ENCODE measurements at places on chromosomes 5 and 9.

- H3K4me1 ChIP-seq: no peaks in the 10 kb centered on the region
- H3K27me3 ChIP-seq: peaks cover 3% of the 10 kb centered on the region
- no peak overlapping the region for H3K27ac ChIP-seq
- no peak overlapping the region for H3K4me3 ChIP-seq
Measured at GRCh38 chr5:137275083-137275482, 224.0 kb downstream of the SPOCK1 start.

DNA sequence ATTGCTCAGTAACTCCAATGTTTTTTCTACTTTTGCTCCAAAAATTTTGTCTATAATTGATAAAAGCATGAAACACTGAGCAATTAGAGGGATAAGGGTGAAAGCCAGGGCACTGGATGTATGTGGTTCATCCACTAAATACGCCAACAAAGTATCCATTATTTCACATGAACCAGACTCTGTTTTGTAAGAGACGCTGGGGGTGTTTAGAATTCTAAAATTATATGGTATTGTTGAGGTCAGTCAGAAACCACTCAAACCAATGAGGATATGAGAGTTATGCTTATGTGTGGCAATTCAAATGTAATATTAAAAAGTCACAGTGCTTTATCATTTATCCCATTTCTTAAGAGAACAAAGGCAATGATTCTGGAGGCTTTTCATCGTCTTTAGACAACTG is 220.2 kb downstream of the EFNA5 start:
- H3K36me3 ChIP-seq: no peaks in the 10 kb centered on the region
- no peaks in the 10 kb centered on the region for H3K27me3 ChIP-seq
- no peak for DNase-seq
- H3K27ac ChIP-seq: no peak overlapping the region
- no peak overlapping the region for H3K4me3 ChIP-seq

GRCh38 chr9:125883565-125884217 is 136.5 kb downstream of the PBX3 start:
- DNase-seq: no peak
- H3K27me3 ChIP-seq: no peaks in the 10 kb centered on the region
- no peak overlapping the region for H3K27ac ChIP-seq
- no peak overlapping the region for H3K4me3 ChIP-seq

DNA sequence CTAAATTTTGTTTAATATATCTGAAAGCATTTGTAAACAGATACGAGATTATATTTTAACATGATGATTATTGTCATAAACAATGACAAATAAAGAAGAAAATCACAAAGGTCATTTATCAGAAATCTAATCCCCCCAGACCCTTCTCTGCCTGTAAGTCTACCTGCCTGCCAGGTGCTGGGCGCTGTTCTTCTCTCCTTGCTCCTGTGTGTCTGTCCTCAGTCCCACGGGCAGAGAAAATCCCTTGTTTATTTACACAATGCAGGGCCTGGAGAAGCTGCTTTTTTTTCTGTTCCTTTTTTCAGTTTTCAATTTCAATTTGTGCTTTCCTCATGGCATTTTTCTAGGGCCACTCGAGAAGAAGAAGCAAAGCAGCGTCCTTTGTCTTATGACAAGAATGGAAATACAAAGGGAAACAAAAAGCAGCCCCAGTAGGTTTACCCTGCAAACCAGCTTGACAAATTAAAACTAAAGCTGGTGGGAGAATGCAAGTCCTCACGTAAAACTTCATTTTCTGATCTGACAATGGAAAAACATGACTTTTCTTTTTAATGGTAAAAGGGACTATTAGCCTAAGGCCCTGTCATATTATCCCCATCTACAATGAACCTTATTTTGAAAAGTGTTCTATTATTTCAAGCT is 282.4 kb upstream of the KLF9 start:
- H3K27me3 ChIP-seq: peaks cover 3% of the 10 kb centered on the region
- H3K4me3 ChIP-seq: no peak overlapping the region
- DNase-seq: no peak
- H3K4me1 ChIP-seq: no peaks in the 10 kb centered on the region

- no peak overlapping the region for H3K4me3 ChIP-seq
- DNase-seq: no peak
- H3K27ac ChIP-seq: no peak overlapping the region
- H3K36me3 ChIP-seq: no peaks in the 10 kb centered on the region
- H3K27me3 ChIP-seq: peaks cover 3% of the 10 kb centered on the region
Measured at GRCh38 chr9:77598524-77598923, 49.6 kb downstream of the GNA14 start.

DNA sequence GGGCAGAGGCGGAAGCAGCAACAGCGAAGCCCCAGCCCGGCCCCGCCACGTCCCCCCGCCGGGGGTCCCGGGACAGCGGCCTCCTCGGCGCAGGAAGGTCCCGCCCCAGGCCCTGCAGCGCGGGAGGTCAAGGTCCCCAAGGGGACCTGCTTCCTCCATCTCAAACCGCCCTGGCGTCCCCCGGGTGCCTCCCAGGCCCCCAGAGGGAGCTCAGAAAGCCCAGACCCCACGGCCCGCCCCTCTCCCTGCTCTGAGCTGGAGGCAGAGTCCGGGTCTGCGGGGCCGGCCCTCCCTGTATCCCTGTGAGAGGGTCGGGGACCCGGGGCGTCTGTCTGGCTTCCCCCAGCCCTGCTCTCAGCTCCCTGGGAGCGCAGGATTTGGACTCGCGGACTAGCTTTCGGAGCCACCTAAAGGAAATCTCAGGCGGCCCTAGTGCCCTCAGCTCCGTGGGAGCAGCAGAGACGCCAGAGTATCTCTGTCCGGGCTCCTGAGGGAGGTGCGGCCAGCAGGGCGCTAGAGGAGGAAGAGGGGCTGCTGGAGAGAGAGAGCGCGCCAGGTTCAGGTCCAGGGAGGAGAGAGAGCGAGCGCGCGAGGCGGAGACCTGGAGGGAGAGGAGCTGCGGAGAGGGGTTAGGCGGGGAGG is 30.7 kb downstream of the EXOC3 start:
- H3K36me3 ChIP-seq: peaks cover 10% of the 10 kb centered on the region

GRCh38 chr5:122880170-122880689 is 34.8 kb downstream of the SNX24 start:
- H3K36me3 ChIP-seq: peaks cover 5% of the 10 kb centered on the region
- H3K4me3 ChIP-seq: no peak overlapping the region
- H3K4me1 ChIP-seq: peaks cover 19% of the 10 kb centered on the region

- no peak overlapping the region for H3K4me3 ChIP-seq
- no peak for DNase-seq
- H3K36me3 ChIP-seq: no peaks in the 10 kb centered on the region
- no peak overlapping the region for H3K27ac ChIP-seq
- H3K4me1 ChIP-seq: no peaks in the 10 kb centered on the region
- H3K27me3 ChIP-seq: peaks cover 2% of the 10 kb centered on the region
Measured at GRCh38 chr9:21686738-21687137, 115.7 kb upstream of the MTAP start.

- H3K36me3 ChIP-seq: peaks cover 21% of the 10 kb centered on the region
- peaks cover 27% of the 10 kb centered on the region for H3K4me1 ChIP-seq
- peak overlapping the region; percentile 82 for H3K27ac ChIP-seq
Measured at GRCh38 chr5:172881691-172882370, 47.8 kb downstream of the ERGIC1 start.

DNA sequence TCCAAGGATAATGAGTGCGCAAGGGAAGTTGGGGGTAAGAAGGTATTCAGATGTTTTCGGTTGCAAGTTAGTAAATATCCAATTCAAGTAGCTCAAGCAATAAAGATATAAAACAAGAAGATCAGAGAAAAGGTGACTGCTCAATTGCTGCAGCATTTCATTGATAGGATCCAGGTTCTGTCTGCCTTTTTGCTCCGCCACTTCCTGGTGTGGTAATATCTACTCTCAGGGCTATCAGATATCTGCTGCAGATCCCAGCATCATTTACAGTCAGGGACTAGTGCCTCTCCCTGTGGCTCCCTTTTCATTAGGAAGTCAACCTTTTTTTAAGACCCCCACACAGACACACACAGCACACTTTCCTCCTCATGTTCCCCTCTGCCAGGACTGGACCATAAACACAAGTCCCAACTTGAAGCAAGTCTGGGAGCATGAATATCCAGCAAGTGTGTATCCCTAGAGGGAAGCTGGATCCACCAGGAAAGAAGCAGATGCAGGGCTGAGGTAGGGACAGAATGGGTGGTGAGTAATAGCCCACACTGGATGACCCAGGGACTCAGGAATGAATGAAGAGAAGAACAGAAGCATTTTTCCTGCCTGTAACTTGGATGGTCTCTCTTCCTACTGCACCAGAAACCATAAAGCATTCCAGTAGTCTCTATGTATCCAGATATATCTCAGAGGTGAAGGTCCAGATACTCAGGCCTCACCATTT is 53.7 kb downstream of the ZNF622 start:
- H3K4me3 ChIP-seq: no peak overlapping the region
- no peaks in the 10 kb centered on the region for H3K36me3 ChIP-seq
- peaks cover 9% of the 10 kb centered on the region for H3K27me3 ChIP-seq

GRCh38 chr9:129726322-129727160 is 26.3 kb downstream of the PTGES start:
- H3K4me3 ChIP-seq: no peak overlapping the region
- DNase-seq: peak; percentile 59
- H3K27me3 ChIP-seq: peaks cover 12% of the 10 kb centered on the region
- H3K27ac ChIP-seq: no peak overlapping the region
- no peaks in the 10 kb centered on the region for H3K36me3 ChIP-seq

GRCh38 chr5:14928661-14929060 is 57.1 kb upstream of the ANKH start:
- DNase-seq: no peak
- no peaks in the 10 kb centered on the region for H3K36me3 ChIP-seq
- peaks cover 6% of the 10 kb centered on the region for H3K4me1 ChIP-seq
- no peaks in the 10 kb centered on the region for H3K27me3 ChIP-seq
- no peak overlapping the region for H3K27ac ChIP-seq
- no peak overlapping the region for H3K4me3 ChIP-seq

GRCh38 chr9:137514691-137515337 is 35.4 kb downstream of the PNPLA7 start:
- DNase-seq: no peak
- no peaks in the 10 kb centered on the region for H3K36me3 ChIP-seq
- no peak overlapping the region for H3K27ac ChIP-seq

DNA sequence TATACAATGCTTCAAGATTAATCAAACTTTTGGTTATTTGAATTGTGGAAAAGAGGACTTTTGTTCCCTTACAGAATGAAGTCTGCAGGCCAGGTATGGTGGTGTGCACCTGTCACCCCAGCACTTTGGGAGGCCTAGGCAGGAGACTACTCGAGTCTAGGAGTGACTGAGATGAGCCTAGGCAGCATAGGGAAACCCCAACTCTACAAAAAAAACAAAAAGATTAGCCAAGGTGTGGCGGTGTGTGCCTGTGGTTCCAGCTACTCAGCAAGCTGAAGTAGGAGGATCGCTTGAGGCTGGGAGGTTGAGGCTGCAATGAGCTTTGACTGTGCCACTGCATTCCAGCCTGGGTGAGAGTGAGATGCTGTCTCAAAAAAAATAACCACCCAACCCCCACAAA is 9.3 kb downstream of the CCNH start:
- no peaks in the 10 kb centered on the region for H3K27me3 ChIP-seq
- DNase-seq: no peak
- no peak overlapping the region for H3K4me3 ChIP-seq
- peaks cover 17% of the 10 kb centered on the region for H3K4me1 ChIP-seq
- no peak overlapping the region for H3K27ac ChIP-seq
- H3K36me3 ChIP-seq: peaks cover 36% of the 10 kb centered on the region

GRCh38 chr9:91930475-91930874 is 19.6 kb downstream of the ROR2 start:
- H3K4me1 ChIP-seq: no peaks in the 10 kb centered on the region
- H3K27ac ChIP-seq: no peak overlapping the region
- peaks cover 3% of the 10 kb centered on the region for H3K36me3 ChIP-seq
- no peak overlapping the region for H3K4me3 ChIP-seq

GRCh38 chr5:82661933-82662332 is 383.8 kb upstream of the RPS23 start:
- H3K4me3 ChIP-seq: no peak overlapping the region
- H3K36me3 ChIP-seq: no peaks in the 10 kb centered on the region
- H3K4me1 ChIP-seq: no peaks in the 10 kb centered on the region
- H3K27ac ChIP-seq: no peak overlapping the region
- no peaks in the 10 kb centered on the region for H3K27me3 ChIP-seq

DNA sequence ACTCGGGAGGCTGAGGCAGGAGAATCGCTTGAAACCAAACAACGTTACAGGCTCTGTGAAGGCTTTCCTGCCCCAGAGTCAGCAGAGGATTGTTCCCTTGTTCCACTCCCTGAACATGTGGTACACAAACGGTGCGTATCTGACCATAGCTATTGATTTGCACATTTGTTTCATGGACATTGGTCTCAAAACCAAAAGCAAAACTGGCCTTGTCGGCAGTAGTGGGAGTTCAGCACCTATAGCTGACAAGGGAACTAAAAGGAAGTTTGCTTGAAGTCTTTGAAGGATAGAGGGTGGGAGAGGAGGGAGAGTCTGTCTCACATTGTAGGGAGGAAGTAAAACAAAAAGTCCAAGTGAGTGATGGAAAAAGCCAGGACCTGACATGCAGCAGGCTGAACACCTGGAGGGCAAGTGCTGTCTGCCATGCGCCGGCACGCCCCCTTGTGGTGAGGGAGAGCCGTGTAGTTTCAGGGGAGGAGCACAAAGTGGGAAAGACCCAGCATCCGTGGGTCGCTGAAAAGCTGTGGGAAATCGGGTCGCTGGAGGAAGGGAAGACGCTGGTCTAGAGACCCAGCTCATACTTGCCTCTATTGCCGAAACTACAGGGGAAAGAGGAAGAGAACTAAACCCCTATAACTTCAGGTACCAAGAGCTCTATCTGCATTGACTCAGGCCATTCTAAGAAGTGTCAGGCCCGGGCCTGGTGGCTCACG is 58.0 kb downstream of the RAD23B start:
- H3K4me3 ChIP-seq: peak overlapping the region; percentile 52
- H3K27ac ChIP-seq: no peak overlapping the region
- peak; percentile 81 for DNase-seq
- peaks cover 2% of the 10 kb centered on the region for H3K36me3 ChIP-seq
- H3K27me3 ChIP-seq: no peaks in the 10 kb centered on the region

DNA sequence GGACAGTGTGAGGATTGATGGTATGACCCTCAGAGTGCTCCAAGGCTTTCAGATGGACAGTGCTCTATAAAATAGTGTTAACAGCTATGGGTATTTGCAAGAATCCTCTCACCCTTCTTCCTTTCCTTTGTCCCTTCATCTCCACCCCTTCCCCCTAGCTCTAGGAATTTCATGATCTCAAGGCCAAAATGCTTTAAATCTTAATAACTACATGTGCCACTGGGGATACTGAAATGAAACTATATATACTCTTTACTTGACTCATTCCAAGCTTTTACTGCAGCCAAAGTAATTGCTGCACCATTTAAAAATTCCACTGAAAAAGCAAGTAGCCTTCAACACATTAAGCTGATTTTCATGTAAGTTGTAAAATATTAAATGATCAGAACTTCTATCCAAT is 361.6 kb upstream of the SLC30A5 start:
- no peak overlapping the region for H3K27ac ChIP-seq
- no peak overlapping the region for H3K4me3 ChIP-seq
- no peak for DNase-seq

DNA sequence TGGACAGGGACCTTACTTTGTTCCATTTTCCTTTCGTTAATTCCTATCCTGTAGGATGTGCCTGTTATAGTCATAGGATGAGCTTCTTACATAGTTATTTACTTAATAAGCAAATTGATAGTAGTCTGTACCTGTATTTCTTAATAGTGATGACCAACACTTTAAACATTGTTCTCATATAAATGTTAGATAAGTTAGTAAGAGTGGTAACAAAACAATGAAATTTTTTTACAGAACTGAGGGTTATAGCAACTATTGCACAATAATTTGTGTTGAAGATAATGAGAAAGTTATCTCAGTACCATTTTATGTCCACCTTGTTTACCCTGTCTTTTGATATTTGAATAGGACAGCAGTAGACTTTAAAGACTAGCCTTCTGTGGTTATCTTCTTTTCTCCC is 162.9 kb upstream of the ELL2 start:
- peaks cover 2% of the 10 kb centered on the region for H3K27me3 ChIP-seq
- H3K4me3 ChIP-seq: no peak overlapping the region

GRCh38 chr5:58317009-58317408 is 142.9 kb downstream of the PLK2 start:
- no peaks in the 10 kb centered on the region for H3K4me1 ChIP-seq
- no peak overlapping the region for H3K4me3 ChIP-seq
- peaks cover 6% of the 10 kb centered on the region for H3K27me3 ChIP-seq
- no peak overlapping the region for H3K27ac ChIP-seq
- no peaks in the 10 kb centered on the region for H3K36me3 ChIP-seq
- no peak for DNase-seq

Data from memory B cell (primary cell).